PC-9 (cell line): ENCODE measurements at places on chromosomes 6 and 20. TPM values are rescaled to one million over a fixed set of nuclear protein-coding genes. Genes with fewer than 3 reads are reported as not detected.

Gene GTF3C6
- total RNA-seq: 27.9 and 28.5 TPM in 2 replicates

Gene HRH3
- not detected in 2 replicates for total RNA-seq

Gene FRK
- 14.4 and 17.2 TPM in 2 replicates for total RNA-seq

Gene ZSWIM1
- total RNA-seq: 13.2 and 13.5 TPM in 2 replicates

Gene EPB41L1
- 134 and 141 TPM in 2 replicates for total RNA-seq

Gene DEFB127
- not detected in 2 replicates for total RNA-seq

Gene UBE3D
- 5.5 and 6.0 TPM in 2 replicates for total RNA-seq

Gene MAS1
- total RNA-seq: not detected in 2 replicates

Gene PPP1R16B
- total RNA-seq: 0.05 TPM in 1 of 2 replicates, not detected in the other

Gene GSTA4
- 2.5 and 3.4 TPM in 2 replicates for total RNA-seq
